ENCODE measurements at places on chromosomes 5 and 9. TPM values are rescaled to one million over a fixed set of nuclear protein-coding genes. Genes with fewer than 3 reads are reported as not detected.

GRCh38 chr9:98251551-98251950 lies 3.9 kb downstream of the TBC1D2 start:
- H3K4me1 ChIP-seq = no peaks in the 10 kb centered on the region
- H3K27ac ChIP-seq = peak overlapping the region; percentile 8
- no peaks in the 10 kb centered on the region for H3K27me3 ChIP-seq

DNA sequence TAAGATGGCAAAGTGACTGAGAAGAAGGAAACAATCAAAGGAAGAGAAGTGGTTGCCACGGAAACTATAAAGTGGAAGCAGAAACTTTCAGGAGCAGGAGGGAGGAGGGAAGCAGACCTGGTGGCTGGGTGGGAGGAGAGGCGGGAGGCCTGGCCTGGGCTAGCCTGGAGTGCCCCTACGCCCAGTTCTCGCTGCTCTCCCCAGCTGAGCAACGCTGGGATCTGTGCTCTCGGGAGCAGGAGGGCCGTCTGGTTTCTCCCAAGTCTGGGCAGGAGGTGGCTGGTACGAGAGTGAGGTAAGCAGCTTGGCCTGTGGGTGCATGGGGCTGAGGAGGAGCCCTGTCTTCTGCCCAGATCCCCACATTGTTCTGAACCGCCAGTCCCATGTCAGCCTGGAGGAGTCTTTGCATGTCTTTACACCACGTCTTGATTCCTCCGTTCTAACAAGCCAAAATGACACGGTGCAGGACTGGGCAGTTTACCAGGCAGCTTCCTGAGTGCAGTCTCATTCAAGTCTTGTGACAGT lies 15.0 kb upstream of the DAB2IP start:
- no peak overlapping the region for H3K4me3 ChIP-seq
- H3K4me1 ChIP-seq = peaks cover 9% of the 10 kb centered on the region
- H3K27ac ChIP-seq = no peak overlapping the region
- peak; percentile 55 for DNase-seq
- H3K36me3 ChIP-seq = no peaks in the 10 kb centered on the region
- H3K27me3 ChIP-seq = no peaks in the 10 kb centered on the region

GRCh38 chr9:99948896-99949295 lies 42.4 kb downstream of the STX17 start:
- H3K36me3 ChIP-seq = peaks cover 1% of the 10 kb centered on the region
- no peak overlapping the region for H3K4me3 ChIP-seq
- no peaks in the 10 kb centered on the region for H3K27me3 ChIP-seq
- DNase-seq = no peak
- no peak overlapping the region for H3K27ac ChIP-seq
- no peaks in the 10 kb centered on the region for H3K4me1 ChIP-seq

- no peaks in the 10 kb centered on the region for H3K36me3 ChIP-seq
- no peaks in the 10 kb centered on the region for H3K4me1 ChIP-seq
- H3K27me3 ChIP-seq = no peaks in the 10 kb centered on the region
- no peak for DNase-seq
Measured at GRCh38 chr9:5382479-5382878, 42.8 kb upstream of the RLN1 start.

GRCh38 chr5:89883967-89884366 lies 525.6 kb downstream of the CETN3 start:
- no peaks in the 10 kb centered on the region for H3K4me1 ChIP-seq
- H3K27me3 ChIP-seq = no peaks in the 10 kb centered on the region
- H3K27ac ChIP-seq = no peak overlapping the region
- DNase-seq = no peak

DNA sequence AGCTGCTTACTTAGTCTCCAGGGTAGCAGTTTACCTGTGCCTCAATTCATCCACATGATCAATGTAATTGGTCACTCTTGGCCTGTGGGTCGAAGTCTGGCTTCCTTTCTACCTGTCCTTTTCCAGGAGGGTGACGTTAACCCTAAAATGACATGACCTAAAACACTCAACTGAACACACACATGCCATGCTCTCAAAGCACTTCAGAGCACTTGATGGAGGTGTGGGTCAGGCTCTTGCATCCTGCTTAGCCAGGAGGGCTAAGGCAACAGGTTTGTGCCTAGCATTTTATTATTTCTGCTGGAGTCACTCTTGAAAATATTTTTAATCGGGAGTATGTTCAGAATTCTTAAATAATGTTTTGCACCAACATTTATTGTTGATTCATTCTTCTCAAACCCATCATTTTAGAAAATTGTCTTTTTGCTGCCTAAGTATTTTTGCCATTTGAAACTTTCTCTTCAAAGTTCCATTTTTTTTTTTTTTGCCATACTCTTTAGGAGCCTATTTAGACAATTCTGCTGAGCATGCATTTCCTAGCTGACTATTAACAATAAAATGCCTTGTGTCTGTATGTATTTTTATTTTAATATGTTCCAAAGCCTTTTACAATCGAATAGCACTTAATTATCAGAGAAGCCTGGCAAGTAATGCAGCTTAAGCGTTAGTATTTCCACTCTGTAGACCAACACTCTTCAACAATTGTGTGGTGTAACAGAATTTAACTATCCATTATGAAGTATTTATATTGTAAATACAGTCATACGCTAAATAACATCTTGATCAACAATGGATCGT lies 59.1 kb downstream of the ATP10B start:
- no peak overlapping the region for H3K4me3 ChIP-seq
- H3K27ac ChIP-seq = no peak overlapping the region
- peaks cover 11% of the 10 kb centered on the region for H3K4me1 ChIP-seq
- DNase-seq = peak; percentile 80

The FAM53C gene
- total RNA-seq = 28.0 TPM

The GKAP1 gene
- total RNA-seq = 4.4 TPM

The UNC5A gene
- 0.40 TPM for total RNA-seq

The PAX5 gene
- total RNA-seq = 0.34 TPM

The CD180 gene
- 2.6 TPM for total RNA-seq

The MSANTD3 gene
- 23.8 TPM for total RNA-seq

DNA sequence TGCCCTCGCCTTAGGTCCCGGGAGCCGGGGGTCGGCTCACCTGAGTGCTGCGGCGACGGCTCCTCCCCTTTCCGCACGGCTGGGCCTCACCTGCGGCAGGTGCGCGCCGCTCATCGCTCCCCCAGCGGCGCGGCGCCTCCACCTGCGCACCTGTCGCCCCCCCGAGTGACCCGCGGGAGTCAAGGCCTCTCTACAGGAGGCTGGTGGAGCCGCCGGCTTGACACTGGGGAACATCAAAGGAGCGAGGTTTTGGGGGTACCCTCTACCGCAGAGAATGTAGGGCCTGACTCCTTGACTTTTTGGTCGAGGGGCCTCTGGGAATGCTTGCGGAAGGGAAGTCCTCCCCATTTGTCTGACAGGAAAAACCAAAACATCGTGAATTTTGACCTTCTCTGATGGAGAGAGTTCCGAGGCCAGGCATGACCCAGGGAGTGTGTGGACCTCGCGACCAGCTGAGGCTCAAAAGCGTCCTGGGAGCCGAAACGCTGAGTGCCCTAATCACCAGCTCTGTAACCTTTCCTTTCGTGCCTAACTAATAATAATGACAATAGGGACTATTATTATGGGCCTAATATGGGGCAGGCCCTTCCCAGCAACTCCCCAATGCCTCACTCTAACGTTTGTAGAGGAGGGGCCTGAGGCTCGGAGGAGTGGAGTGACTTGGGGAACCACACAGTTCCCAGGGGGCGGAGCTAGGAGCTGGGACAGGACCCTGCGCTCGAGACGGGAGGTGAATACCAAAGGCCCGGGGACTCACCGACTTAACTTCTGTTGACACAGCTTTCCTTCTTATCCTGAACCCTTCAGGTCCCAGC lies 714 bp upstream of the IER5L start:
- H3K4me1 ChIP-seq = peaks cover 9% of the 10 kb centered on the region
- DNase-seq = peak; percentile 56
- no peaks in the 10 kb centered on the region for H3K27me3 ChIP-seq
- no peaks in the 10 kb centered on the region for H3K36me3 ChIP-seq
- H3K4me3 ChIP-seq = peak overlapping the region; percentile 8

GRCh38 chr5:5881294-5881693 lies 458.8 kb downstream of the ICE1 start:
- H3K36me3 ChIP-seq = no peaks in the 10 kb centered on the region
- H3K4me3 ChIP-seq = no peak overlapping the region
- DNase-seq = no peak
- no peak overlapping the region for H3K27ac ChIP-seq
- no peaks in the 10 kb centered on the region for H3K4me1 ChIP-seq

The C7 gene
- total RNA-seq = 763 TPM

The ARHGEF28 gene
- 13.0 TPM for total RNA-seq

DNA sequence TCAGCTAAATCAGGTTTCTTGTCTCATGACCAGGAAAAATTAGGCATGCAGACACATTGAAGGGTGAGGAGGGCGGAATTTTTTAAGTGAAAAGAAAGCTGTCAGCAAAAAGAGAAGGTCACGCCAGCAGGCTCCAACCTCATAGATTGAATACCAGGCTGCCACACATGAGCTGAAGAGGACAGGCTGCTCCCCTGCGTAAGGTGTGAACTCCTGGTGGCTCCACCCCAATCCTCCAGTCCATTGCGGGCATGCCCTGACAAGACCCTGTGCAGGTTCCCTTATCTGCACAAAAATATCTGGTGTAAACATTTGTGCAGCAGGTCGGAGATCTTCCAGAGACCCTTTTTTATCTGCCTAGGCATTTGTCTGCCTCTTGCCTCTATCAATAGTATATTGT lies 22.9 kb upstream of the TEX10 start:
- H3K27ac ChIP-seq = no peak overlapping the region
- H3K4me1 ChIP-seq = no peaks in the 10 kb centered on the region
- H3K36me3 ChIP-seq = no peaks in the 10 kb centered on the region
- H3K27me3 ChIP-seq = no peaks in the 10 kb centered on the region
- no peak for DNase-seq

The AFAP1L1 gene
- 40.6 TPM for total RNA-seq

The DNAH5 gene
- total RNA-seq = 29.7 TPM

Data from lung (tissue), 17 donors.